ENCODE measurements at places on chromosomes 11 and 22.

- DNase-seq, result no peak
These were observed 2.7 kb downstream of the SLC43A3 start for GRCh38 chr11:57424137-57424791.

- no peak for DNase-seq
These were observed 80.2 kb downstream of the PLEKHA7 start for GRCh38 chr11:16933756-16934603.

- no peak for DNase-seq
These were observed 11.3 kb upstream of the RCN1 start for GRCh38 chr11:32079553-32079952.

DNA sequence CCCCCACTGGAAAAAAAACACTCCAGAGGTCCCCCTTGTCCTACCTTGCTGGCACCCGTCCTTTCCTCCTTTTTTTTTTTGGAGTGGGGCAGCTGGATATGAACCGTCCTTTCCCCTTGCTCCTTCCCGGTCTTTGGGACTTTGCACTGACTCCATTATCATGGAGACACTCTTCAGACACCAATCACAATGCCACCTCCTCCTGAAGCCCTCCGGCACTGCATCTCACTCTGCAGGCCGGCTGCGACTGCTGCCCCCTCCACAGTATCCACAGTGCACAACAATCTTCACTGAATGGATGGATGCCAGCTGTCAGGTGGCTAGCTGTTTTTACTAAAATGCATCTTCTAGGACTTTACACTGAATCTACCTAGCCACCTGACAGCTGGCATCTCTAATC is 12.7 kb upstream of the RGL4 start:
- DNase-seq, result no peak

DNA sequence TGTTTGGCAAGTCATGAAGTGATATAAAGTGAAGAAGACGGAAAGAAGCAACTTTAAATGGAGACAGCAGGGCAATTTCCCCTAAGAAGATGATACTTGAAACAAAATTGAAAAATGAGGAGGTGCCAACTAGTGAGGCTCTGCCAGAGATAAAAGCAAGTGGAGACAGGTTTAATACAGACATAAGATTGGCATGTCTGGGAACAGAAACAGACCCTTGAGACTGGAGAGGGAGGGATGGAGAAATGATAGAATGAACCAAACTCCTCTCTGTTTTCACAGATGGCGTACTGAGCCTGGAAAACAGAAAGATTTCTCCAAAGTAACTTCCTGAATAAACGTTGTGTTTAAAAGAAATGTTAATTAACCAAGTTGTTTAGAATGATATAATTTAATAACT is 354.5 kb upstream of the ANO5 start:
- no peak for DNase-seq

DNA sequence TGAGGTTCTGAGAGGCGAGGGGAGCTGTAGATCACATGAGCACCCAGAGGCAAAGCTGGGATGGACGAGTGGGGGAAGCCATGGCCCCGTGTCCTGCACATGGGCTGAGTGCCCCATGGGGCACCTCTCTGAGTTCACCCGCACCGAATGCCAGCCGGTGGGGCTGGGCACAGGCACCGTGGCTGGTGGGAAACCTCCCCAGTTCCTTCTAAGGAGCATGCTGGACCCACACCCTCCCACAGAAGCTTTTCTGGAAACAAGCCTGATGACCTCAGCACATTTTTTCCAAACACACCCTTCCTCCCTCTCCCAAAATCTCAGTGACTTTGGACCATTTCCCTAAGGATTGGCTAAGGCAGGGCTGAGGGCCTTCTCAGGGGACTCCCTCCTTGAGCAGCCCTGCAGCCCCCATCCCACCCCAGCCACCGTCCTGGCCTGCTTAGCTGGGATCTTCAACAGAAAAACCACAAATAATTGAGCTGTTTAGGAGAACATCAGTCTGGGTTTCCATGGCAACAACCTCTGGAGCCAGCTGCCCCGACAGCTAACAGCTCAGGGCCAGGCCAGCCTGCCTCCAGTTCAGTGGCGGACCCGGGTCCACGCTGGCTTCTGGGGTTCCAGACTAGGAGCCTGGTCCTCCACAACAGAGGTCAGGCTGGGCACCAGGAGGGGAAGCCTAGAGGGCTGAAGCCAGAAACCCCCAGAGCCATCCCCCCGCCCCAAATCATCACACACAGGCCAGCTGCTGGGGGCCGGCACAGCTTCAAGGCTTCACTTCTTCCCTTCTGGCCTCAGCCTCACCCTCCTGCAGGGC is 18.1 kb upstream of the LINC01488 start:
- DNase-seq, result no peak

- no peak for DNase-seq
These were observed 112.7 kb downstream of the FAR1 start for GRCh38 chr11:13781153-13781552.

- peak; percentile 18 for DNase-seq
These were observed 20.8 kb upstream of the CHKA start for GRCh38 chr11:68142028-68142412.
